ENCODE measurements at places on chromosomes 12 and 14.

DNA sequence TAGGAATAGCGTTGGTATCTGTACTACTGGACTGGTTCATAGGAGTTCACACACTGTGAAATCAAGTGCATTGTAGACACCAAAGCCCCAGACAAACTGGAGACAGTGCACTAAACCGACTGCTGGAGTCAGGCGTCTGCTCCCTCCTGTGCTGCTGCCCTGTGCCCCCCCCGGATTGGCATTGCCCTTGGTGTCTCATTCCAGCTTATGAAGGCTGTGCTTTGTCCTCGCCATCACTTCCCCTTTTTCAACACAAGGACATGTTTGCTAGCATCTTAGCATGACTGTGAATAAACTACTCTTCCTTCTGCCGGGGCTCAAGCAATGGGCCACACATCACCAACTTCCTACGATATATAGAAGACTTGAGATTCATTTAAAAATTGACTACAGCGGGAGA lies 84.0 kb downstream of the TMCC3 start:
- DNase-seq, result no peak

- no peak for DNase-seq
Measured at GRCh38 chr12:123024819-123025391, 44.4 kb downstream of the ARL6IP4 start.

GRCh38 chr12:107917912-107918800 lies 143.7 kb downstream of the ASCL4 start:
- peak; percentile 3 for DNase-seq

DNA sequence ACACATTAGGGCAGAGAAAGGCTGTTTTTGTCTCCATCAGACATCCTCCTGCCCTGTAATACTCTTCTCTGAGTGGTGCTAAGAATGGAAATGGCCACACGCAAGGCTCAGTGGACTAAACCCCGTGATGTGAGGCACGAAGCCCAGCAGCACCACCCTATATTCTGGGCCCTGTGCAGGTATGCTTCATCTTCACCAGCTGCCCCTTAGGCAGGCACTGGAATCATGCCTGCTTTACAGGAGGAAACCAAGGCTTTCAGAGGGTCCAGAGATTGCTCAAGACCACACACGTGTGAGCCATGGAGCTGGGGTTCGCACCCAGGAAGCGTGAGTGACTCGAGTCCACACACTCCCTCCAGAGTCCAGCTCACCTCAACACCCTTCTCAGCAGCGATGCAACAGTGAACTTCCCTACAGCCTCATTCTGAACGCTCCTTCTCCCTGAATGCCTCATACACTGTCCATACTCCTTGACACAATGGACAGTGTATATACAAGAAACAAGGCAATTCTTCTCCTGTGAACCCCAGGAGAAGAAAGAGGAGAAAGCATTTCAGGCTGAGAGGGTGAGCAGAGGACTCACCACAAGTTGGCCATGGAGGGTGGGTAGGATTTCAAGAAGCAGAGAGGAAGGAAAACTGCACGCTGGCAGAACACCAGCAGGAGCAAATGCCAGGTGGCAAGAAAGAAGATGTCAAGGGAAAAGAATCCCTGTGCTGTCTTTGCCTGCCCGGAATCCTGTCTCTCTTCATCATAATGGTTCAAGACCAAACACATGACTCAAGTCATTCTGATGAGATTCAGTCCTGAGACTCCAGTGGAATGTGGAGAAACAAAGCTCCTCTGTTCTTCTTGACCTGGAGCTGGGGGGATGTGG lies 39.1 kb downstream of the NT5DC3 start:
- no peak for DNase-seq

DNA sequence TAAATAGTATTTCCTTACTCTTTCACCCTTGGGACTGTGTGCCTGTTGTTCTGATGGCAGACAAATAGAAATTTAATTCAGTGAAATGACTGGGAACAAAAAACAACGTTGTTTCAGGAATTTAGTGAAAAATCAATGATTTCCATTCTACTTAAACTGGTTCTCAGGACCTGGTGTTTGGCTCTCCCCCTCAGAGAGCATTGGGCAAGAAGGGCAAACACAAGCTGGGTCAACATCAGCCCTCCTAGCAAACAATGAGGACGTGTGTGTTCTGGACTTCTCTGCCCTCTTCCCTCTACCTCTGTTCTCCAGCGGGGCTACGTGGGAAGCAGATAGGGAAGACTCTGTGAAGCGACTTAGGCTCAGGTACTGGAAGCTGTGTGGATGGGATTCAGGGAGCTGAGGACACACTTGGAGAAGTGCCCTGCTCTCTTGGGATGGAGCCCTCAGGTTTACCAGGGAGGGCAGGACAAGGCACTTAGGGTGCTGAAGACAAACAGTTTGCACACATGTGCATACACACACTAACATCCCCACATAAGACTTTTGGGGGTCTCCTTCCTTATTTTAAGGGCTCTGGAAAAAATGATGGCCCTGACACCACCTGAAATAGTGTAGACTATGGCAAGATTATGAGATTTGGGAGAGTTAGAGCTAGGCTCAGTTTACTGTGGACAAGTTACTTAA lies 7.6 kb upstream of the SERPINA1 start:
- DNase-seq, result no peak

Measured in HFF-Myc (cell line).